T-helper 2 cell (primary cell): ENCODE measurements at places on chromosomes 16 and 17.

DNA sequence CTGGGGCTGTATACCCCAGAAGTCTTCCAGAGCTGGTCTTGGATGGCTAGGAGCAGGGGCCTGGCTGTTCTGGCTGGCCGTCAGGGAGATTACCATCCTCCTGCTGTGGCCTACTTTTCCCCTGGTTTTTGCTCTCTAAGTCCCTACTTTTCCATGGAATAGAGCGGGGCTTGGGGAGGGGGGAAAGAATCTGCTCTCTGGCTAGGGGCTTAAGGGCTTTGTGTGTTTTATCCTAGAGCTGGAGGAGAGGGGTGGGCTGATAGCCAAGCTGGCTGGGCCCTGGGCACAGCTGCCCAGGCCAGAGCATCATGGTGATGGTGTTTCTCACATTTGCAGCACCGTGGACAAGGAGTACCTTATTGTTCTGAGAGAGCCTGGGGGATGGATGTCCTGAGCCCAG lies 3.6 kb downstream of the NRN1L start:
- DNase-seq, result no peak

- no peak for DNase-seq
These were observed 16.0 kb downstream of the BTBD17 start for GRCh38 chr17:74345433-74346241.

DNA sequence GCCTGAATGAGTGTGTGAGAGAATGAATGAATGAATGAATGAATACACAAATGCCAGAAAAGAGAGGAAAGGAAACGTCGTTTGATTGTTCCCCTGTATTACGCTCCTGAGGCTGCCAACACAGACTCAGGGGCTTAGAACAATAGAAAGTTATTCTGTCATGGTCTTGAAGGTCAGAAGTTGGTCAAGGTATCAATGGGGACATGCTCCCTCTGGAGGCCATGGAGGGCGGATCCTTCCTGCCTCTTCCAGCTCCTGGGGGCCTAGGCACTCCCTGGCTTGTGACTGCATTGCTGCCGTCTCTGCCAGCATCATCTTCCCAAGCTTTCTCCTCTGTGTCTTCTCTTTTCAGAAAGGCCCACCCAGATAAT lies 1.5 kb upstream of the SLC38A8 start:
- no peak for DNase-seq

DNA sequence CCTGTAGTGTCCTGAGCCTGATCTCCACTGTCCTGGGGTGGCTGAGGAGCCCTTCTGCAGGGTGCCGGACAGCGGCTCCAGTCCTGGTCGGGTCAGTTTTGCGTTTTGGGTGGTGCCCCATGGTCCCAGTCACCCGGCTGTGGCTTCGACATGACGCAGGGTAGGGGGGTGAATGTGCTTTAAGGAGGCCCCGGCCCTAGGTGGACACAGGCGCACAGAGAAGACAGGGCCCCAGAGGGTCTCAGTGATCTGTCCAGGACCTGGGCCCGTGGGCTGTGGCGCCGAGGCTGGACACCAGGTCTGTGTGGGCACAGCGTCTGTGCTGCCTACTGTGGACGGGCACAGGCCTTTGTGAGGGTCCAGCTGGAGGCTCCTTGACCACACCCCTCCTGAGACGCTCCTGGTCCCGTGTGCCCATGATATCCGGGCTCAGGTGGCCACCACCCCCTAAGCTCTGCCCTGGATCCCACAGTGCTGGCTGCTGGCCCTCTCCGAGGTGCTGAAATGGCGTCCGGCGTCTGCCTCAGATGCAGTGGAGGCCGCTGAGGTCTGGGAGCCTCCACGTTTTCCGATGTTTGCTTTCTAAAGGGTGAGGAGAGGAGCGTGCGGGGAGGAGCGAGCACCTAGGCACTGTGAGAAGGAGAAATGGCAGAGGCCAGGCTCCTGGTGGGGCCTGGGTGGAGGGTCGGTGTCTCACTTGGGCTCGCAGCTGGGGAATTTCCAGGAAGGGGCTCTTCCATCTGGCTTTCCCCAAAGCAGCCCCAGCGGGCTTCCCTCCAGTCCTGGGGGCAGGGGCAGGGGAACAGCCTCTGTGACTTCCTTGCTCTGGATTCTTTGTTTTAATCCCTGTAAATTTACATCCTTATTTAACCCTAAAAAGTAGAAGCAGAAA lies 56.1 kb upstream of the ACSF3 start:
- no peak for DNase-seq

DNA sequence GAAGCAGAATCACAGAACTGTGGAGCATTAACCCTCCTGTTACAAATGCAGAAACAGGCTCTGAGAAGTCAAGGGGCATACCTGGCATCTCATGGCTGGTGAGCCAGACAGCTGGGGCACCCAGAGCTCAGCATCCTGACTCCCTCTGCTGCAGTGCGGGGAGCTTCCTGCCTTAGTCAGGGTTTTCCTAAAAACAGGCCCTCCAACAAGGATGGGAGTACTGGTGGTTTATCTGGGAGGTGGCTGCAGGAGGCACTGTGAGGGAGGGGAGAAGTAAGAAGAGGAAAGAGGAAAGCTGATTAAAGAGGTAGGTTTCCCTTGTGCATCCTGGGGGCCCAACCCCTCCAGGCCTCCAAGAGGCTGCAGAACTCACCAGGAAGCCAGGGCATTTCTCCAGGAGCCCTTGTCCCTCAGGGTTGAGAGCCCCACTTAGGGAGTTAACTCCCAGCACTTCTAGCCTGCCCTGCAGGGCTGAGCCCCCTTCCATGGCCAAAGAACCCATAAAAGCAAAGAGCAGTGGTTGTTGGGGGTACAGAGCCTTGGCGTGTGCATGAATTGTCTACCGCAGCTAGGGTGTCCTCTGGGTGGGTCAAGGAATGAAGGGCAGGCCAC lies 261.5 kb upstream of the RPL38 start:
- no peak for DNase-seq

- no peak for DNase-seq
These were observed 43.3 kb upstream of the NF1 start for GRCh38 chr17:31051506-31051905.

- no peak for DNase-seq
These were observed 134.1 kb upstream of the GNAO1 start for GRCh38 chr16:56057151-56057550.

GRCh38 chr17:38418062-38418692 lies 10.1 kb upstream of the ARHGAP23 start:
- DNase-seq, result no peak

DNA sequence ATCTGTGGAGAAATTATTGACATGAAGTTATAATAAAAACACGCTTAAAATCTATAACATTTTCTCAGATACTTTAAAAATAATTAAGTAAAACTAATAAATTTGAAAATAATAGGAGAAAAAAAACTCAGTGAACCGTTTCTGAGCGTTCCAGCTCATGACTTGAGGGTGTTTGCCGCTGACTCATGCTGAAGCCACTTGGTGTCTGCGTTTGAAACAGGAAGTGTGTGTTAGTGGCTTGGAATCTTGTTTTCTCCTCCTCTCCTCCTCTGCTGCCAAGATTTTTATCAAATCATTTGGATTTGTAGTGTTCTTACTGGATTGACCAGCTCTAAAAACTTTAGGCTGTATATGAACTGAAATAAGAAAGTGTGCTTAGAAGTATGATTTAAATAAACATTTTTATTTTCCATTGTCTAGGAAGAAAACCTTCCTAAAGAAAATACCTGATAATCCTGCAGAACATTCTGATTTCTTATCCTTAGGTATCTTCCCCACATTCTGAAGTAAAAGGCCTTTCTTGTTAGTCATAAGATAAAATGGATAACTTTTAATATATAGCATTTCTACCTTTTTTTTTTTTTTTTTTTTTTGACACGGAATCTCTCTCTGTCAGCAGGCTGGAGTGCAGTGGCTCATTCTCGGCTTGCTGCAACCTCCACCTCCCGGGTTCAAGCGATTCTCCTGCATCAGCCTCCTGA lies 30.8 kb downstream of the USP10 start:
- no peak for DNase-seq

DNA sequence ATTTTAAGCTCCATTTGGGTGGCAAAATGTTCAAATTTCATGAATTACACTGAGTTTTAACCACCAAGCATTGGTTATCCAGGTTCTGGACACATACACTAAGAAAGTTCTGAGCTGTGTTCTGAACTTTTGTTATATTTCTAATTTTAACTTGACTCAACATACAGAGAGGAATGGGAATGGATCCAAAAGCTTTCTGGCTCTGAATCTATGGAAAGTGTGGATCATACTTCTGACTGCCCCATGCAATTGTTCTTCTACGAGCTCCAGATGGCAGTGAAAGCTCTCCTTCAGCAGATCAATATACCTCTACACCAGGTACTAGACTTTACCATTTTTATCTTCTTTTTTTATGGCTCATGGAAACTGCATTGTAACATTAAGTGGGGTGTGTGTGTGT lies 113.0 kb upstream of the NOG start:
- no peak for DNase-seq

DNA sequence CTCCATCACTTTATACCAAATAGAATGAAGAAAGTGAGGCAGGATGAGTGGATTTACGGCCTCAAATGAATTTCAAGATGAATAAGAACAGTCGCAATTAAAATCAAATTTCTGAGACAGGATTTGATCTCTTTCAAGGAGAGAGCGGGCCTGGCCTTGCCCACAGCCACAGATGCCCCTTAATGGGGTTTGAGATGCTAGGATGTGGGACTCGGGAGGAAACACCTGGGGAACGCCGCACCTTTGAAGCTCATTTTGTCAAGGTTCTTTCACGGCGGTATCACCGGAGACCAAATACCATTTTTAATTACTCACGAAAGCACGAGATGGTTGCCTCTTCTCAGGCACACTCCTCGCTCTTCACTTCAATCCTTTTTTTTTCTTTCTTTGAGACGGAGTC lies 178.1 kb upstream of the SDK2 start:
- no peak for DNase-seq

DNA sequence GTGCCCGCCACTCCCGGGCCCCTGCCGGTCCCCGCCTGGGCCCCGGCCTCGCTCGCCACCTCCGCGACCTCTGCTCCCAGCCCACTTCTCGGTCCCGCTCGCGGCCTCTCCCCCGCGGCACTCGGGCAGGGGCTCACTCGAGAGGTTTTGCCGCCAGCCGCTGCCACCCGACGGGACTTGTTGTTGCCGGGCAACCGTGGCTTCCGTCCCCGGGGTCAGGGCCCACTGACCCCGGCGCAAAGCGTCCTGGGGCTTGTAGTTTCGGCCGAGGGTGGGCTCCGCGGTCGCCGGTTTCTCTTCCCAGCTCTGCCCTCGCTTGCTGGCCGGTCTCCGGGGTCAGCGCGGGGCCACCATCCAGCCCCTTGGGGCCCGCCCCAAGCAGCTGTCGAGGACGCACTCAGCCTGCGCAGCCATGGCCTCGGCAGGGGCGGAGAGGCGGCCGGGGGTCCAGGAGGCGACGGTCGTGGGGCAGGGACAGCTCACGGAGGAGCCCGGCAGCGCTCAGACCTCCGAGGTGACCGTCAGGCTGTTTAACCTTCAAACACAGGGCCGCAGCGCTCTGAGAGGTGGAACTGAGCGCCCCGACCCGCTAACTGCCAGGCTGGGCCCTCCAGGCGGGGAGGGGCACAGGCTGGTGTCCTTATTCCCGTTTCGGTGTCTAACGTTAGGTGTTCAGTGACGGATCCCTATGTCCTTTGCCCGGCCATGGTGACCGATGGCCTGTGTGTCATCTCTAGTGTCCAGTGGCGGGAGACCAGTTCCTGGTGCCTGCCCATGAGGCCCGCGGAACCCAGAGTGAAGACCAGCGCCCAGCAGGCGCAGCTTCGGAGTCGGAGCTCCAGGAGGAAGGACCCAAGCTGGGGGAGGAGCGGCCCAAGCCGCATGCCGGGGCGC lies at the start of the genes C16orf86 and ENKD1:
Gene C16orf86 (plus strand): TSS at position 256 of the 894 bp plus-strand sequence. CDS start 157 bp downstream, at position 413.
Gene ENKD1 (minus strand): TSS at position 192 of the 894 bp plus-strand sequence. CDS start 308 bp downstream, outside the sequence.
- peak; percentile 80 for DNase-seq

DNA sequence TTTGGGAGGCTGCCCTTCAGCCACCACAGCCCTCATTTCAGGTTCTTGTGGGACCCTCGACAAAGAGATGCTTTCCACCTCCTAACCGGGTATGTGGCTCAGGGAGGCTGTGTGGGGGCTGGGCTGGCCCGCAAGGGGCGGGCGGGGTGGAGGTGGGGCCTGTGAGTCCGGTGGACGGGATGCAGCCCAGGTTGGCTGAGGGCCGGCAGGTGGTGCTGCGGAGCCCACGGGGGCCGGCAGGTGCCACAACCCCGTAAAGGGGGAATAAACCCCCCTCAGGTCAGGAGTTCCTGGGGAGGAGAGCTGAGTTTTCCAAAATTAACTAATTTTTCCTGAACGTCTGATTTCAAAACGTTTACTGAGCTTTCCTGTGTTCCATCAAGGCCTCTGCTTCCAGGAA lies 4.9 kb upstream of the CIAO3 start:
- DNase-seq, result no peak

- DNase-seq, result no peak
These were observed 74.1 kb downstream of the TMEM132E start for GRCh38 chr17:34653511-34653910.

DNA sequence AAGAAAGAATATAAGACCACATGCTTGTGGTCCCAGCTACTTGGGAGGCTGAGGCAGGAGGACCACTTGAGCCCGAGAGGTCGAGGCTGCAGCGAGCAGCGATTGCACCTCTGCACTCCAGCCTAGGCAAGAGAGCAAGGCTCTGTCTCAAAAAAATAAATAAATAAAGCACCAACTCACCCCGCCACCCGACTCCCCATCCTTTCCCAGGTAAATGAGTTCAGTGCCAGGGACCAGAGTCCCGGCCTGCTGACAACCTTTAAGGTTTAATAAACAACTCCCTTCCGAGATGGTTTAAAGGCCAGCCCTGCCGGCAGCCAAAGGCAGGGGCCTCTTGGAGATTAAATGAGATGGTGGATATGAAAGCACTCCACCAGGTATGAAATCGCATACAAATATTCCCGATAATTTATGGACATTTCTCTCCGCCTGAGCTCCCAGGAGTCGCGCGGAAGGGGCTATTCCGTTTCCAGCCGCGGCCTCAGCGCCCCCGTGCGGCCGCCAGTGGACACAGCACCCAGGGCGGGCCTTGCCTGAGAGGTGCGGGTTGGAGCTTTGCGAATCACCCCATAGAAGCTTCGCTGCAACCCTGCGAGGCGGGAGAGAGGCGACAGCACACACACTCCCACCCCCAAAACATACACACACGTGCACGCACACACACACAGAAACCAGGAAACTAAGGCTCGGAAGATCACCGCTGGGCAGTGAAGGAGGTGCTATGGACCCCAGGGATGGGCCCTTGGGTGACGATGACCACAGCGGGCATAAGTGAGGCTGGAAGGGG lies 4.0 kb upstream of the RPL38 start:
- DNase-seq, result peak; percentile 38
